H1 (cell line): ENCODE measurements at places on chromosomes 4 and X. TPM values are rescaled to one million over a fixed set of nuclear protein-coding genes. Genes with fewer than 3 reads are reported as not detected.

Gene DNAAF6
- total RNA-seq, result not detected in 2 replicates

Gene CENPE
- 49.0 and 51.0 TPM in 2 replicates for total RNA-seq

Gene EIF1AX
- total RNA-seq, result 173 and 175 TPM in 2 replicates

Gene TAB3
- 12.7 and 12.9 TPM in 2 replicates for total RNA-seq

Gene BCORL1
- 6.2 and 9.0 TPM in 2 replicates for total RNA-seq

Gene SLC49A3
- 5.7 and 8.8 TPM in 2 replicates for total RNA-seq
